ENCODE measurements at places on chromosomes 7 and 10.

GRCh38 chr10:48610585-48611093 is 5.8 kb upstream of the ARHGAP22 start:
- DNase-seq = no peak

DNA sequence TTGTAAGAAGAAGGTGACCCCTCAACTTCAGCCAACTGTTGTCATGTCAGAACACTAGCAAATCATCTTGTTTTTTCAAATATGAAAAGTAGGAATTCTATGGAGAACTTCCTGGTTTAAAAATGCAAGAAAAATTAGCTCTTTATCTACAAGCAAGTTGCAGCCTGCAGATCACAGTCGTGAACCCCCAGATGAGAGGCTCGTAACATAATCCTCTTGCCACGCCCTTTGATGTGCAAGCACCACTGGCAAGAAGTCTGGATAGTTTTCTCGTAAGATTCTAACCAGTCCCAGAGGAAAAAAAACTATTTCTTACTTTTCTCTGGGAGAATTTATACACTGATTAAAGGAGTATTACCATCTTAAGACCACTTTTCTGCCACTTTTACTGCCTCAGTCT is 132.3 kb downstream of the DPY19L1 start:
- DNase-seq = no peak

DNA sequence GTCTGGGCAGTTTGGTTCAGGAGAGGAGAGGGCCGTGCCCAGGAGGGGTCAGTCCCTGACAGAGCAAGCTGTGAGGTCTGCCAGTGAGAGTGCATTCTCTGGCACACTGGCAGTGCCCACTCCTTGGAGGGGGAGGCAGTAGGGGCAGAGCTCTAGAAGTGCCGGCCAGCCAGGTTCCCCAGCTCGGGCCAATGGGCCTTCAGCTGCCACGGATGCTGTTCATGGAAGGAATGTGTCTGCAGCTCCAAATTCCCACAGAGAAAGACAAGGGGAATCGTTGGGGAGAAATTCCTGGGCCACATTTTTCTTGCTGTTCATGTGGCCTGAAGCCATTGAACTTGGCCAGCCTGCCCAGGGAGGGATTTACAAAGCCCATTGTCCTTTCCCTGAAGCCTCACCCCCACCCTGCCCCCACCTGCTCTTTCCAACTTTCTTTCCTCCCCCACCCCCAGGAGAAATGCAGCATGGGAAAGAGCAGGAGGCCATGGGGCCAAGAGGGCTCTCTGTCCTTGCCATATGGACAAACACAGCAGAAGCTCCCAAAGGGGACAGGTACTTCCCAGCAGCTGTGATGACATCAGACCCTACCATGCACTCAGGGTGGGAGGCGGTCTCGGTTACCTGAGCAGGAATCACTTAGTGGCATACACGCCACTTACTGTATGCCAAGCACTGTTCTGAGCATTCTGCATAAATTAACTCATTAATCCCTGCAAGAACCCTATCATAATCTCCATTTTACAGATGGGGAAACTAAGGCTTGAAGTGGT is 70.7 kb downstream of the ARHGAP22 start:
- peak; percentile 57 for DNase-seq

DNA sequence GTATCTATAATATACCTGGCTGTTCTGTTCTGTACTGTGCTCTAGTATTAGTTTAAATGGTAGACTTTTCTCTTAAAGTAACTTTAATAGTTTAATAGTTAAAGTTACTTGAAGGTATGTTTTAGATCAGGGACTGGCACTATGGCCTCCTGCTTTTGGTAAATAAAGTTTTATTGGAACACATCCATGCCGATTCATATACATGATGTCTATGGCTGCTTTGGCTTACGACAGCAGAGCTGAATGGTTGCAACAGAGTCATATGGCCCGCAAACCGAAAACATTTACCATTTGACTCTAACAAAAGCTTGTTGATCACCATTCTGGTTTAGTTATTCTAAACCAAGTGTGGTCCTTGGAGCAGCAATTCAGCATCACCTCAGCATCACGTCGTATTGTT is 6.7 kb downstream of the LUC7L2 start:
- DNase-seq = no peak
